Stimulated activated CD4-positive, alpha-beta T cell treated with anti-CD3 and anti-CD28 coated beads, Interleukin-1b, Interleukin-23, amount 100 ng/mL, for 24 hours (primary cell): ENCODE measurements at places on chromosomes 16 and 17.

GRCh38 chr17:7781429-7781828, 52.6 kb upstream of the KDM6B start:
- DNase-seq = no peak

DNA sequence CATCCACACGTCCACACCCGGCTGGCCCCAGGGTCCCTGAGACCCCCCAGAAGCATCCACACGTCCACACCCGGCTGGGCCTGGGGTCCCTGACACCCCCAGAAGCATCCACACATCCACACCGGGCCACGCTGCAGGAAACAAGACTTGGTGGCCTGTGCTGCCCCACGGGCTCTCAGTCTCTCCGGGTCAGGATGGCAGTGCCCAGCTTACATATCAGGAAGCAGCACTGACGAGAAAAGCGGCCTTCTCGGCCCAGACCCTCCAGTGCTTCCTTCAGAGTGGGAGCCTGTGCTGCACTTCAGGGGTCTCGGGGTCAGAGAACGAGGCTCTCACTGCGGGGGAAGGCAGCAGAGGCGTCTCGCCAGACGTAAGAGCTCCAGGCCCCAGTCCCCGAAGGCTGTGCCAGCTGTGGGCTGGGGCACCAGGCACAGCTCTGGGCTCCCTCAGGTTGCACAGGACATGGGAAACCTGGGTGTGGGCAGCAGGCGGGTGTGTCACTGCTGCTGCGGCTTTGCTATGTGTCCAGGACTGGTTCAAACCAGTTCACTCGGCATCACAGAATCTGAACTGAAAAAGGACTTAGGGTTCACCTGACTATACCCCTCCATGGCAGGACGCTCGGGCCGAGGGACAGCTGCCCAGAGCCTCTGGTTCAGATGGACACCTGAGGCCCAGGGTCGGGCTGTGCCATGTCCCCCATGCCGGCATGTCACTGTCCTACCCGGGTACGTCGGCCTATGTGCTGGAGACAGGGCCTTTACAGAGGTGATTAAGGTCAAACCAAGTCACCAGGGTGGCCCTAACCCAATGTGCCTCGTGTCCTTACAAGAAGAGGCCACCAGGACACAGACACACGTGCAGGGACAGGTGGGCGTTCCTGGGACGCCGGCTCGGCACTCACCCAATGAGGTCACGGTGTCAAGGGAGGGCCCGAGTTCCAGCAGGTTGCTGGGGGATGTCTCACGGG, 40.2 kb upstream of the CHMP6 start:
- no peak for DNase-seq

DNA sequence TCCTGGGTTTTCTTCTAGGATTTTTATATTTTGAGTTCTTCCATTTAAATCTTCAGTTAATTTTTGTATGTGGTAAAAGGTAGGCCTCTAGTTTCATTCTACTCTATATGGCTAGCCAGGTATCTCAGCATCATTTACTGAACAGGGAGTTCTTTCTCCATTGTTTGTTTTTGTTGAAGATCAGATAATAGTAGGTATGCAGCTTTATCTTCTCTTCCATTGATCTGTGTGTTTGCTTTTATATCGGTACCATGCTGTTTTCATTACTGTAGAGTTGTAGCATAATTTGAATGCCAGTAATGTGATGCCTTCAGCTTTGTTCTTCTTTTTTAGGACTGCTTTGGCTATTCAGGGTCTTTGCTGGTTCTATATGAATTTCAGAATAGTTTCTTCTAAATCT, 77.3 kb downstream of the USP22 start:
- no peak for DNase-seq

DNA sequence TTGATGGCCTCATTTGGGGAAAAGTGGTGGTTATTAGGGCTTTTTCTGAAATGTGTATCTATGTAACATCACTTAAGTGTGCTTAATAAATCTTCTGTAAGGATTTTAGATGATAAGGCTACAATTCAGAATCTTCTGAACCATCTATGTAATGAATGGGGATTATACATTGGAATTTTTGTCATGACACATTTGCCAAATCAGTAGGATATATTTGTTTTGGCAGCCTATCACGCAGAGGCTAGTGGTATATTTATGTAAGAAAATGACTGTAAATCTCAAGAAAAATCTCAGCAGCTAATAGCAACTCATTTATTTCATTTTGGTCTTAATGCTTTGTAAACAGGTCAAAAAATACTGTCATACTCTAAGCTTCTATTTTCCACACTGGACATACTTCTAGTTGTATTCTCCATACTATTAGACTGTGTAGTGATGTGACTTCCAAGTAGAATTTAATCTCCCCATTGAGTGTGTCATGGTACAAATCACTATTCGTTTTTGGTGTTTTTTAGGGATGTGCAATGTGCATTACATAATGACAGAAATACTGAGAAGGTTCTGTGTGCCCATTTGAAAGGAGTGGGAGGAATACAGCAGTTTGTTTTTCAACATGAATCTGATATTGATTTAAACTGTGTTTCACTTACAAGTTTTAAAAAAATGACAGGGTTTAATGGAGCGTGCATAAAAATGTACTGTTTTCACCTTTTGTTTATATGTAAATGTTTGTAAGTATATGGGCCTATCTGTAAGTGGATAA, 29.2 kb downstream of the CLUH start:
- no peak for DNase-seq

DNA sequence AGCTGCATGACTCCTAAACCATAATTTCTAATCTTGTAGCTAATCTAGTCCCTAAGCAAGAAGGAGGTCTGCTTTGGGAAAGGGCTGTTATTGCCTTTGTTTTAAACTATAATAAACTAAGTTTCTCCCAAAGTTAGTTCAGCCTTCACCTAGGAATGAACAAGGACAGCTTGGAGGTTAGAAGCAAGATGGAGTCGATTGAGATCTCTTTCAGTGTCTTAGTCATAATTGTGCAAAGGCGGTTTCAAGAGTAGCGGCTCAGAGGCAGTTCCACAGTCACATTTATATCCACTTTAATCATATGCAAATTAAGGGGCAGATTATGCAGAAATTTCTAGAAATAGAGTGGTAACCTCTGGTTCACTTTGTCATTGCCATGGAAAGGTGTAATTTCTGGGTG, 17.4 kb downstream of the DRC7 start:
- DNase-seq = no peak

DNA sequence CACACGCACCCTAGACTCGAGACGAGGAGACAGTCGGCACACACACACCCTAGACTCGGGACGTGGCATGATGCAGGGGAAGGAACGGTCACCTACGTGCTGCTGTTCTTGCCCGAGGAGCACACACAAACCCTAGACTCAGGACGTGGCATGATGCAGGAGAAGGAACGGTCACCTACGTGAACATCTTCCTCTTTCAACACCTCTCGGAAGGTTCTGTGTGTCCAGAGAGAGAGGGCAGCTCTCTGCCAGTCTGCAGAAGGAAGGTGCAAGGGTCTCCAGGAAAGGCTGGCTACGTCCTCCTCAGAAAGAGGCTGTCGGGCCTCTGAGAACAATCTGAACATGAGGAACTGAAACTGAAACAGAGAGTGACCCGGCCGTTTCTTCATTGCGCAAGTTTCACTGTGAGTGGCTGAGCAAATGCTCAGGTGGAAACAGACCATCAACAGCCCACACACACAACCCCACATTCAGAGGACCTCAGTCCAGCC, 43.4 kb downstream of the ZNF276 start:
- no peak for DNase-seq

DNA sequence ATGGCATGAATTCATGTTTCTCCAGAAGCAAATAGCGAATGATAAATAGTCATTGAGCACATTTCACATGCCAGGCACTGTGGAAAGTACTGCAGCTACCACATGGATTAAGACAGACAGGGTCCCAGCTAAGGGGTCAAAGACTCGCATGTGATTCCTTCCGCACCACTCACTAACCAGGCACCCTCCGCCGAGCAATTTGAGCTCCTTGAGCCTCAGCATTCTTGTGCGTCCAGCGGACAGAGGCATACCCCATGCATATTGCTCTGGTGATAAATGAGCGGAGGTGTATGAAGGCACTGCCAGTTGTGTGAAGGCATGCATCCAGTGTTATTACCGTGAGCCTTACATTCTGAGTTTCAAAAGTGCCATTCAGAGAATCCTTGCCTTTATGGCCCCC, 358.7 kb downstream of the HS3ST4 start:
- no peak for DNase-seq

DNA sequence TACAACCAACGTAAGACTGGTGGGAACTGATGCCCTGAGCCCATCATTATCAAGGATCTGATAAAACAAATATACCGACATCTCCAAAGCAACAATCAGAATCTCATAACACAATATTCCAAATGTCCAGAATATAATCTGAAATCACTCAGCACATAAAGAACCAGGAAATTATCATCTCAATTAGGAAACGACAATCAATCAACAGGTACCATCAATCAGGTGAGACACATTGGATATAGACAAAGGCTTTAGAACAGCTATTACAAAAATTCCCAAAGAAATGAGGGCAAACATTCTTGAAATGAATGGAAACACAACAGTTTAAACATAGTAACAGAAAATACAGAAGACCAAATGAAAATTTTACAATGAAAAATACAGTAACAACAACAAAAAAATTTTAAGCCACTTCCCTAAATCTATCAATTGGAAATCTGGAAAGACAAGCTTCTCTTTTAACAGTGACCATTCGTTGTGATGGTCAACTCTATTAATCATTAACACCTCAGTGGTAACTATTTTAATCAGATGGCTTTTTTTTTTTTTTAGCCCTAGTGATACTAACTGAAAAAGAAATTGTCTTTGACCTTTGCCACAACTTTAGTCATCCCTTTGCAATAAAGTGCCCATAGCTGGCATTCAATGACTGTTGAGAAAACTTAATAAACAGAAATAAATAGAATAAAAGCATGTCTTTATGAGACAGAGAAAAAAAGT, 70.4 kb downstream of the USP32 start:
- DNase-seq = no peak

DNA sequence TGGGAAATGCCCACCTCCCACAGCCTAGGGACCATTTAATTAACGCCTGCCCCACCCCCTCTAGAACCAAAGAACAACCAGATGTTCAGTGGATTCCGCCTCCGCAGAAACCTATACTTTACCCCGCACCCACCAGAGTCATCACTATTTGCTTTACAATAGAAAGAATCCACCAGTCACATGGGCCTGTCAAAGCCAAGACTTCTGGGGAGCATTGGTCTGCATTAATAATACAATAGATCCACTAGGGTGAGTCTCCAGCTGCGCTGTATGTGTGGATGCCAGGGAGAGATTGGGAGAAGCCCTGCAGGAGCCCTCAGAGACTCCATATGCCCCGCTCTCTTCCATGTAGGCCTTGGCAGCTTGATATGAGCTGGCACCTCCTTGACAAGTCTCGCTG, 31.3 kb downstream of the CLEC19A start:
- DNase-seq = no peak

DNA sequence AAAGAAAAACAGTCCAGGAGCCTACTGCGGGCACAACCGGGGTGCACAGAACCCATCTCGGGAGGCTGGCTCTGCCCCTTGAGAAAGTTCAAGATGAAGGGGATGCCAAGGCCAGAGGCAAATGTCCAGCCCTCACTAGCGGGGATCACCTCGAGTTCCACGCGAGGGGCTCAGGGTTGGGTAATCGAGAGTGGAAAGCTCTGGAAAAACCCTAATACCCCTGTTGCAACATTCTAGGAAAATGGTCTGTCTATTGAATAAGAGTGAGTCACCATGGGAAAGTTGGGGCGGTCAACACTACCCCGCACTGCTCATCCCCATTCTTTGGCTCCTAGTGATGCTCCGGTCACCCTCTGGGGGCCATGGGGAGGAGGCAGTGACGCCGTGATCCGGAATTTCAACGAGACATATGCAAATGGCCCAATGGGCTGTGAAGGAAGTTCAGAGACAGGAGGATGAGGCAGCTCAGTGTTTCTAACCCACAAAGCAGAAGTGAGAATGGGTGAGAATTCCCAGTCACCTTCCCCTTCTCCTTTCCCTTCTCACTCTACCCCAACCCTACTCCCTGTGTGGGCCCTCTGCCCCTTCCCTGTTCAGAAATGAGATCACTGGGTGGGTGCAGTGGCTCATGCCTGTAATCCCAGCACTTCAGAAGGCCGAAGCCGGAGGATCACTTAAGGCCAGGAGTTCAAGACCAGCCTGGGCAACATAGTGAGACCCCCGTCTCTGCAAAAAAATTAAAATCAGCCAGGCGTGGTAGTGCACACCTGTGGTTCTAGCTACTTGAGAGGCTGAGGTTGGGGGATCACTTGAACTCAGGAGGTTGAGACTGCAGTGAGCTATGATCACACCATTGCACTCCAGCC, 22.4 kb downstream of the SOCS3 start:
- no peak for DNase-seq

DNA sequence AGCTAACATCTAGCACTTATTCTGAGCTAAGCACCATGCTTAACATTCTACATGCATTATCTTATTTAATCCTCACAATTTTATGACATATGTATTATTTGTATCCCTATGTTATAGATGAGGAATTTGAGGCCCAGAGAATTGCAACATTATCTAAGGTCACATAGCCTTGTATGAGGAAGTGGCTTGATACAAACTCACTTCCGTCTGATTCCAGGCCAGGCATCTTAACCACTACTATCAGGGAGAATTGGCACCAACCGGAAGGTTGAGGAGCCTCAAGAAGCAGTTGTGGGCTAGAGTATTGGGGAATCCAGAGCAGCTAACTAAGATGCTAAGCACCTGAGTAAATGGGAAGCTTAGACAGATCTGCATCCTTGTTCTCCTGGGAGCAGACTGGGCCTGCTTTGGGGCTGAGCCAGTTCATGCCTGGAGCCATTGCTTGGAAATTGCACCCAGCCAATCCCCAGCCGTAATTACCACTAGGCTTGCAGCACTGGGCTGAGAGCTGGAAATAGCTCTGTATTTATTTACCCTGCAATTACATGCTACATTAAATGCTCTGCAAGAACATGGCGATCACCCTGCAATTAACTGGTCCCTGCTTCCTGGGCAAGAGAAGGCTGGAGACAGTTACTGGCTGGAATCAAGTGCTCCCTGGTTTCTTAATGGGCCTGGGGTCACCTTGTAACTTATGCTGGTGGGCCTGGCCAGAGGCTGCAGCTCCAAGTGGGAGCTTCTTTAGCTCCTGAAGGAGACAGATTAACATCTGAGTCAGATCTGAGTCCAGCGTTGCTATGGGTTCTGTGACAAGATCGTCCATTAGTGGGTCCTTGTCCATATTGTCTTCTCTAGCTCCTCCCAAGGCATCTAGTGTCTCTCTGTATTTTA, 273.1 kb upstream of the CCL2 start:
- DNase-seq = no peak

GRCh38 chr16:75087375-75087979, 29.1 kb downstream of the LDHD start:
- DNase-seq = no peak

- DNase-seq = no peak
These were observed 7.6 kb downstream of the SCPEP1 start for GRCh38 chr17:56985371-56986162.

GRCh38 chr16:66544016-66544757, 5.7 kb downstream of the TK2 start:
- DNase-seq = no peak

DNA sequence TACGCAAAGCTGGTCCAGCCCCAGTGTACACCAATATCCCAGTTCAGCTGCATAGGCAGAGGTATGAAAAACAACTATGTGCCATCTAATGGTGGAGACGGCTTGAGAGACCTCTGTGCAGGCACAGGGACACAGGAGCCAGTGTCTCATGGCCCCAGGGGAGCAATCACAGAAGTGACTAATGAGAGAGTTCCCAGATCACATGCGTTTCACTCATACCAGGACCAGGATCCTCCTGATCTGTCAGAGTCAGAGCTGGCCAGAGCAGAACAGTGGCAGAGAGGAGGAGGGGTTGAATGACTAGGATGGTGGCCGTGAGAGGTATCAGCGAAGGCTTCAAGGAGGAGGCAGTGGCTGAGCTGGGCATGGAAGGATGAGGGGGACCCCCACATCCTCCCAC, 41.1 kb downstream of the TMEM132E start:
- DNase-seq = no peak
